ENCODE measurements at places on chromosomes 16 and 17.

- DNase-seq: no peak
Measured at GRCh38 chr17:61406971-61407911, 7.6 kb downstream of the TBX2 start.

DNA sequence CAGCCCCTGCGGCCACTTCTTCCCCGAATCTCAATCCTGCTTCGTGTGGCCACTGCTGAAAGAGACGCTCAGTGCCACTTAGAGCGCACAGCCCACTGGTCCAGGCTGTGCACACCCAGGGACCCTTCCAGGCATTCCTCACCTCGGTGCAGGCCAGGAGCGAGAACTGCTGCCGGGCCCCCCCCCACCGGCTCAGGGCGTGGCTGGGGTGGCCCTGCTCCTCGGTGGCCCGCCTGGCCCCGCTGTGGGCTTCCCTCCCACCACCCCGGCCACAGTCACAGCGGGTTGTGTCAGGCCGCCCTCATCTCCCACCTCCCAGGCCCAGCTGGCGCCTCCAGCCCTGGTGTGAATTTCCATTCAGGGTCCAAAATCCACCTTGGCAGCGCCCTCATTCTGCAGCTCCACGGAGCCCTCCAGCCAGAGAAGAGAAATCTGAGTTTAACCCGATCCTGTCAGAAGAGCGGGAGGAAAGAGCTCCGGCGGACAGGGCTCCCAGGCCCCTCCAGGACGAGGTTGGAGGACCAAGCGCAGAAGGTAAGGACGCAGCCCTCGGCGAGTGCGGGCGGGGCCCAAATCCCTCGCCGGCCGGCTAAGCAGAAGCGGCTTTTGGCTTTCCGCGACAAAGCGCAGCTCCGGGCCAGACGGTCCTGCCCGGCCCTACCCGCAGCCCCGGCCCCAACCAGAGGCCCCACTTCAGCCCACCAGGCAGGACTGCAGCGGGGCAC, 12.0 kb downstream of the TBC1D16 start:
- no peak for DNase-seq

- DNase-seq: no peak
Measured at GRCh38 chr17:1180958-1181752, 1.4 kb upstream of the ABR start.

DNA sequence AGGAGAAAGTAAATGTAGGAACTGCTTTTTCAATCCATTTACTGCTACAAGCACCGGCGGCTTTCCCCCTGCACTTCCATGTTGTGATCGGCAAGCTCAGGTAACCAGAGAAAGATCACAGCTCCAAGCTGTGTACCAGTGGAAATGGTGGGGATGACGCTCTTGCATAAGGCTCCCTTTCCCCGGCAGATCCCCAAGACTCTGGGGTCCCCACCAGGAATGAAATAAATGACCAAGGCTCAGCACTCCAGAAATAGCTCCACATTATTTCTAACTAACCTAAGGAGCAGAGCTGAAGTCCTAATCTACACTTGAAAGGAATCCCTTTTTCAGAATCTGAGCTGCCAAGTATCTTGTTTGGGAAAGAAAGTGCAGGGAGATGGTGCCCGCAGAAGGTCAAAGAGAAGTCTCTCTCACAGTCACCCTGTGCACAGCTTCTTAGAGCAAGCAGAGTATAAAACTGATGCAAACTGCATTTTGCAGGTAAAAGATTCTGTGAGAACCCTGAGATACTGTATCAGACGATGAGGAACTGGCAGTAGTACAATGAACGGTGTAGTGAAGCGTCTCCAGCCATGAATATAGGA, 11.1 kb downstream of the GRB2 start:
- no peak for DNase-seq

DNA sequence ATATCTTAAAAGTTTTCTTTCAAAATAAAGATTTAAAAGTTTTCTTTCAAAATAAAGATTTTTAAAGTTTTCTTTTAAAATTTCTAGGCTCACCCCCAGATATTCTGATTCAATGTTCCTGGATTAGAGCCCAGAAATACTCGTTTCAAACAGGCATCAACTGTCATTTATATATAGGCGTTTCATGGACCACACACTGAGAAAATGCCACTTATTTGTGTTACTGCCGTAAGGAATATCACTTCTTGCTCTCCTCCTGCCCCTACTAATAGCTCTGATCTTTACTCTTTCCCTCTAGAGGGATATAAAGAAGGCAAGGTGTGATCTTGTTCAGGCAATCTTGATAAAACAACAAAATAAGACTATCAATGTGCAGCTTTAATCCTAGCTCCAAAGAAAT, 1324.1 kb downstream of the CDH8 start:
- DNase-seq: no peak

DNA sequence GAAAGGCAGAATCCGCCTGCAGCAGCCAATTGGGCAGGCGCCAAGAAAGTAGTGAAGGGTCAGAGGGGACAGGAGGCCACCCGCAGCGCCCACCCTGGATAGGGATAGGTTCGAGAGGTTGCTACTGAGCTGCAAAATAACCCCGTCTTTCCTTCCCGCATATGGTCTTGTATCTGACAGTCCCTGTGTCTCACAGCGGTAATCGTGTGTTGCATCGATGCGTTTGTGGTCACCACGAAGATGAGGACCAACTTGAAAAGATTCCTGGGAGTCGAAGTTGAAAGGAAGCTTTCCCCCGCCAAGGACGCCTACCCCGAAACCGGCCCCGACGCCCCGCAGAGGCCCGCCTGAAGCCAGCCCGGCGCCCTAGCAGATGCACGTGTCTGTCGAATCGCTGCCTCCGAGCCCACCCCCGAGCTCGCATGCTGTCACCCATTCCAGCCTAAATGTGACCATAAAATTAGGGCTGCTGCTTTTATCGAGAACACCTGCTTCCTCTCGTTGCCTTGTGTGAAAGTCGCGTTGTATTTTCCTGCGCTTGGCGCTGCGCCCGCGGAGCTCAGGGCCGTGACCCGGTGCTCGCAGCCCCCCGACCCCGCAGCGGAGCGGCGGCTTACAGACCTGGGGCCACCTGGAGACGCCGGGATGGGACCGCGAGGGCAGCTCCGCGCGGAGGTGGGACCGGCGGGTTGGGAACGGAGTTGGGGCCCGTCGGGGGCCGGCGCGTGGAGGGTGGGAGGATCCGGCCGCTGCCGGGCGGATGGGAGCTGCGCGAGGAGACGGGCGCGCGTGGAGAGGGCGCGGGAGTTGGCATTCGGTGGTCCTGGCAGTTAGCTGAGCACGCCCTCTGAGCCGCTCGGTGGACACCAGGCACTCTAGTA, at the start of gene CMTM2:
Gene CMTM2, plus strand, starts transcription at position 813 of the 881 bp plus-strand sequence. CDS start 145 bp downstream, outside the sequence.
- DNase-seq: no peak

DNA sequence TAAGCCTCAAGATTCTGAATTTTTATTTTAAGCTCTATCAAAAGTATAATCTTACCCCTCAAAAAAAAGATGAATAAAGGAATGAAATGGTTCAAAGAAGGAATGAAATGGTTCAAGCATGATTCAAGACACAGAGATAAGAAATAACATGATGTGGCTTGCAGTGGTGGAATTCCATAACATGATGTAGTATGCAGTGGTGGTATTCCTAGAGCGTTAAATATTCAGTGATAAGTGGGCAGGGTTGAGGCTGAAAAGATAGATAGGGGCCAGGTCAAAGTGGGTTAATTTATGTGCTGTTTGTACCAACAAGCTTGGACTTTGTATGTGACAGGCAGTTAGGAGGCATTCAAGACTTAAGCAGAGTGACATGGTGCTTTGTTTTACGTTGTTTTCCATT, 29.6 kb downstream of the TNRC6A start:
- no peak for DNase-seq

DNA sequence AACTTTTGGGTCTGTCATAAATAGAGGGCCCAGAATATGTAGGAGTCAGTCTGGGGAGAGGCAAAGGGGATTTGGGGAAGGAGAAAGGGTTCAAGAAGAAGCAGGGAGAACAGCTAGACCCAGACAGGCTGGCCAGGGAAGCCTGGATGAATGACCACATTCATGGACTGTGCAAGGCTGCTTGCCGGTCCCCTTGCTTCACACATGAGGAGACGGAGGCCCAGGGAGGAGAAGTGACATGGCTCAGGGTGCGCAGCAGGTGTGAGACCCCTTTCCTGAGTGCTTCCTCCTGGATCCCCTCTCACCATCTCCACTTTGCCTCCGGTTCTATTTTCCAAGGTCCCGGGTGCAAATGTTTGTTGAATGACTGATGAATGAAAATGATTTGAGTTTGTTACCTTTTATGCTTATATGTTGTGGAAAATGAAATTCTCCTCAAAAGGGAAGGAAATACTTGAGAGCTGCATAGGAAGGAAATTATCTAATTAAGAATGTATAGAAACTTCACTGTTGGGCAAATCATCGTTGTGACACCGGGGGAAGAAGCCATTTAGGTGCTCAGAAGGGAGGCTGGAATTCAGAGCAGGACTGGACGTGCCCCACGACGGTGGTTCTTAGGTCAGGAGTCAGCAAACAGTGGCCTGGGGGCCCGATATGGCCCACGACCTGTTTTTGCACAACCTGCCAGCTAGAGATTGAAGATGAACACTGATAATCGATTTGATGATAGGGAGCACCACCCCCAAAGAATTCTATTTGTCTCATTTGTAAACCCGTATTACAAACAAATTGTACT, 559 bp downstream of the ITGAM start:
- no peak for DNase-seq

- DNase-seq: no peak
Measured at GRCh38 chr17:3796822-3797170, 4.2 kb downstream of the ITGAE start.

DNA sequence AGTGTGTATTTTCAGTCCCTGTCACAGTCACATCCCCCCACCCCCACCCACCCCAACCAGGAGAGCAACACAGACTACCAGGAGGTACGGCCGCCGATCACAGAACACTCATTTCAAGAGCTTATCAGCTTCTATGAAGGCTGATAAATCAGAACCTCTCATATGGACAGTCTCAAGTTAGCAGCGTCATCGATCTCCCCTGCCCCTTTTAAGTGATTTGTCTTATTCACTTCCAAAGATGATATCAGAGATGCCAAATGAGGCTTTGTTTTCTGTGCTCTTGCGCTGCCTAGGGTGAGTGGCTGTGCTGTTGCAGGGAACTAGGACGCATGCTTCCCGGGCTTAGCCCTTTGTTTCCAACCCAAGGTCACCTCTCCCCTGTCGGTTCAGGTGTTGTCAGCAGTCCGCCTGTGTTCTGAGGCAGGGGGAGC, 26.8 kb upstream of the PMFBP1 start:
- no peak for DNase-seq

DNA sequence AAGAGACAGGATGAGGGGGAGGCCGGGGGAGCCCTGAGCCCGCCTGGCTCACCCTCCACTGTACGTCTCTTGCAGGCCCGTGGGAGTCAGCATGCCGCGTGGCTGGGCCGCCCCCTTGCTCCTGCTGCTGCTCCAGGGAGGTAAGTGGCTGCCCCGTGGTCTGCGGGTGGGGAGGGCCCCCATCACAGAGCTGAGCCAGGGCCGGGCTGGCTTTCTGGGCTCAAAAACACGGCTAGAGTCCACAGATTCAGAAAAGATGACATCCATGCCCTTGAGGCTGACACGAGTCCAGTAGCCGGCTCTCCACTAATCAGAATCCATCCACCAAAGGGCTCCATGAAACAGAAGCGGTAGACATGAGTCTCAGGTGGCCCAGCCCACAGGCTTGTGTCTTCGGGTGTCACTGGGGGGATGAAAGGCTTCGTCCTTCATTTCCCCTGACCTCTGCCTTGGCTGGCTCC, 28.0 kb downstream of the IL21R start:
- DNase-seq: no peak
